ENCODE measurements at places on chromosomes 5 and 9.

GRCh38 chr5:37846786-37847310 lies 7.0 kb upstream of the GDNF start:
- DNase-seq = no peak

DNA sequence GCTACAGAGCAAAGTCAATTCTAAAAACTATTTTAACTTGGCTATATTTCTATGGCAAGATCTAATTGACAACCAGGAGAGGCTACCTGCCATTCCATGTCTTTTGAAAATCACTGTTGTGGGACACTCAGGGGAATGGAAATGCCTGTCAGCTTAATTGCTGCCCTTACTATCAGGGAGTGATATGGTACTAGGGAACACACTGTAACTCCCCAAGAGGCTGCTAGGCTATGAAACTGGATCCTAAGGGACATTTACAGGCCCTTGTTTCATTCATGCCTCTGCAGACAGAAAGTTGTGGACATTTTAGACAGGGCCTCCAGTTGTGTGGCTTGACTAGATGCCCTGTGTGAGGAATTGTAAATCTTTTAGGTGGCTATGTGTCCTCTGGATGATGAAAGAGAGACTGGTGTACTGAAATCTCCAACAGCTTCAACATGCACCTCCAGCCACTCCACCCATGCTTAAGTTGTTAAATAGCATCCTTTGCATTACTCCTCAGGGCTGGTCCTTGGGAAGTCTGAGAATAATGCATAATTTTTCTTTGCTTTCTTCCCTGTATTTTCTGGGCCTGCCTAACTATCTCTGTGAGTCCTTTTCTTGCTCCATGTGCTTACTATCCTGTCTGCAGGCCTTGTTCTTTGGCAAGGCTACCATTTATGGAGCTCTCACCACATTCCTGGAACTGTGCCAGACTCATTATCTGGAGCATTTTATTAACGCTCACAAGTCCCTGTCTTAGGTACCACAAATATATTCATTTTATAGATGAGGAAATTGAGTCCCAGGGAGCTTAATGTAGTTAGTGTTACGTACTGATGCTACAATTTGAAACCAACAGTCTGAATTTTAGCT lies 3.2 kb downstream of the MROH2B start:
- no peak for DNase-seq

DNA sequence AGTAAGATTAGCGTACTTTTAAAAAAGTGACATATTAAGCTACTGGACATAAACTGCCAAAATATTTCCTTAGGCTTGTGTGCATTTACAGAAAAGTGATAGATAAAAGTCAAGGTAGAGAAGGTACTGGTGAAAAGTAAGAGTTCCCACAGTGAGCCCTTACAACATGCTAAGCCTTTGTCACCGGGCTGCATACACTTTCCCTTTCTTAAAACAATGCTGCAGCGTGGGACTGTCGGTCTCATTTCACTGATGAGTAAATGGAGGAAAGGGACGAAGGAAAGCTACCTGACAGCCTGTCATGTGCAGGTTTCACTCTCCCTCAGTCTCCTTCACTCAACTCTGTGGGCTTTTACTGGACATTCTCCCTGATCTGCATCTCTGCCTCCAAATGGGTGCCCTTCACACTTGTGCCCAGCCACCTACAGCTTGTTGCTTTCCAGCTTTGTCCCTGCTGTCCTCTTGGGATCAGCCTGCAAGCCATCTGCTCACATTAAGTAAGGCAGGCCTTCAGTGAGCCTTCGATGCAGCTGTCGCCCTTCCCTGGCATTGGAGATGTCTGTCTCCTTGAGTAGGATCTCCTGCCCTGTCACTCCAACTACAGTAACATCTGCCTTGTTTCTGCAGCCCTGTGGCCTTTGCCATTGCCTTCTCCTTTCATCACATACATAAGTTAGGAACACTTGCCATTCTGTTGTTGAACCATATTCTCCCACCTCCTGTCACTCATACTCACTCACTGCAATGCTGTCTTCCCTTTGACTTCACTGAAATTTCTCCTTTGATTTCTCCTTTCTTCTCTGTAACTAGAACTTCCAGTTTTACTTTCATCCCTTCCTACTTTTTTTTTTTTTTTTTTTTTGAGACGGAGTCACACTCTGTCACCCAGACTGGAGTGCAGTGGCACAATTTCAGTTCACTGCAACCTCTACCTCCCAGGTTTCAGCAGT lies 9.3 kb upstream of the ROPN1L start:
- DNase-seq = no peak

DNA sequence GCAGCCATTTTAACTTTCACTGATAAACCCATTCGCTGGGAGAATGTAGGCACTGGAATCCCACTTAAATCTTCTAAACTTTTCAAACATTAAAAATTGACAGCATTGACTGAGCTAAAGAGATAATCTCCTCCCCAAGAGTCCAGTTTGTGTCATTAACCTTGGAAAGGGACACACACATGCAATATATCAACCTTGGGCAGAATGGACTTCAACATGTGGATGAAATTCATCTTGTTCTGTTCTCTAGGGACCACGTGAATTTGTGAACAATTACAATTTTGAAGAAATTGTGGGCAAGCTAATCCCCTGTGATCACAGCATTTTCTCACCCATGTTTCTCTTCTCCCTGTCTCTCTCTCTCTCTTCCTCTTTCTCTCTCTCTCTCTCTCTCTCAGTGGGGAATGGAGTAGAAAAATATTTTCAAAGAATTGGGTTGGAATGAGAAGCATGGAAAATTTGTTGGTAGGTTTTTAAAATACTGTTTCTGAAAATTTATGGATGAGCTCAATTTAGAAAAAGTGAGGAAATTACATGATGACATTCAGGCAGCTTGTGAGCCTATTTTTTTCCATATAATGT lies 553.7 kb downstream of the EBF1 start:
- no peak for DNase-seq

GRCh38 chr9:95443301-95443700 lies 73.5 kb downstream of the PTCH1 start:
- no peak for DNase-seq

DNA sequence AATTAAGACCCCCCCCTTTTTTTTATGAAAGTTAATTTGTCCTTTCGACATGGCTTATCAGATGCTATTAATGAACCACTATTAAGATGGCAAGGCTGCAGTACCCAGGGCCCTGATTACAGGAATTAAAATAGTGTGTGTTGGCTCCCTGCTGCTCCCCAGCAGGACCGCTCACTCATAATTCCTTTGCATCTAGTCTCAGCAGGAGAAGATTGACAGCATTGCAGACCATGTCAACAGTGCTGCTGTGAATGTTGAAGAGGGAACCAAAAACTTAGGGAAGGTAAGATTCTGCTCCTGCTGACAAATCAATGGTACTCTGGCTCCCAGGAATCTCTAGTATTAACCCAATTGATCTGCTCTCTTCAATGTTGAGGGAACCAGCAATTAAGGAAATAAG lies 61.0 kb downstream of the STX17 start:
- DNase-seq = no peak

- DNase-seq = no peak
These were observed 179.7 kb upstream of the FBXL17 start for GRCh38 chr5:108561416-108562204.

GRCh38 chr5:8458038-8458383 lies 589.1 kb downstream of the MTRR start:
- no peak for DNase-seq

- DNase-seq = no peak
These were observed 274.5 kb downstream of the GADD45G start for GRCh38 chr9:89879276-89879675.

- DNase-seq = no peak
These were observed 26.9 kb downstream of the DAP start for GRCh38 chr5:10734037-10734709.

GRCh38 chr5:37495210-37495609 lies 116.1 kb downstream of the WDR70 start:
- DNase-seq = no peak

GRCh38 chr5:75200776-75201175 lies 35.9 kb downstream of the ANKRD31 start:
- DNase-seq = no peak

DNA sequence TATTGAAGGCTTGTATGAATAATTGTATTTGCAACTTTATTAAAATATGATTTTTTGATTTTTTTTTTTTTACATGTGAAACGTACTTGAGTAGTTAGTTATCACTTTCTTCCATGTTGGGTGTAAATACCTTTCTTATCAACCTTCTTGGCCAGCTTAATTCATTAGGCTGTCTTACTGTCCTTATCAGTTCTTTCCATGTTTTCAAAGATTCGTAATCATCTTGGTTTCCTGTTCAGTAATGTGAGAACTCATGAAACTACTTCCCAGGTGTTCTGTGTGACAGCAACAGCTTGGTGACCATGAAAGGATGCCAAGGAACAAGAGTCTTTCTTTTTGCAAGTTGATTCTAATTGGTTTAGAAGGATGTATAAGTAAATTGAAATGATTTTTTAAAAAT lies 100.0 kb downstream of the ADGRV1 start:
- no peak for DNase-seq

- DNase-seq = no peak
These were observed 60.4 kb downstream of the GLRA1 start for GRCh38 chr5:151864061-151864748.

All from stimulated activated CD8-positive, alpha-beta memory T cell treated with anti-CD3 and anti-CD28 coated beads, Interleukin-7, amount 100 ng/mL, for 4 hours (primary cell).